Naive thymus-derived CD8-positive, alpha-beta T cell (primary cell): ENCODE measurements at places on chromosomes 6 and 20. TPM values are rescaled to one million over a fixed set of nuclear protein-coding genes. Genes with fewer than 3 reads are reported as not detected.

- no peak overlapping the region for H3K4me3 ChIP-seq
- DNase-seq = no peak
- no peaks in the 10 kb centered on the region for H3K36me3 ChIP-seq
- no peak overlapping the region for H3K27ac ChIP-seq
- no peaks in the 10 kb centered on the region for H3K27me3 ChIP-seq
- H3K4me1 ChIP-seq = no peaks in the 10 kb centered on the region
Measured at GRCh38 chr20:7383216-7383615, 557.0 kb downstream of the HAO1 start.

DNA sequence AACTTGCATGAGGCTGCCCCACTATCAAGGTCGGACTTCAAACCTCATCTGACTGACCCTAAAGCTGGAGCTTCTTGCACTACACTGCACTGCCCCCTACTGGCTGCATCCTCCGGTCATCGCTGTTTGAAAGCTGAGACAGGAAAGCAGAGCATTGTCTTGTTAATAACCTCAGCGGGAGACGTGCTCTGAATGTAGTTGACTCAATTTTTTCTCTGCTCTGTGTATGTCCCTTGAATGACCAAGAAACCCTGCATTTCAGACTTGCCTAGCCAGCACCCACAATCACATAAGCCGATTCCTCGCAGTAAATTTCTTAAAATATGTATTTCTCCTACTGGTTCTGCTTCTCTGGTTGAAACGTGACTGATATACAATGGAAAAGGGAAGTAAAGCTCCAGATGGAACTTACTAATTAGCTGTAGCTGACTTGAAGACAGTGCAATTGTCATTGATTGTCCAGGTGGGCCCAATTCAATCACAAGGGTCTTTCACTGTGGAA lies 27.8 kb downstream of the TCF21 start:
- H3K27me3 ChIP-seq = peaks cover 12% of the 10 kb centered on the region
- no peaks in the 10 kb centered on the region for H3K36me3 ChIP-seq
- no peak overlapping the region for H3K27ac ChIP-seq

DNA sequence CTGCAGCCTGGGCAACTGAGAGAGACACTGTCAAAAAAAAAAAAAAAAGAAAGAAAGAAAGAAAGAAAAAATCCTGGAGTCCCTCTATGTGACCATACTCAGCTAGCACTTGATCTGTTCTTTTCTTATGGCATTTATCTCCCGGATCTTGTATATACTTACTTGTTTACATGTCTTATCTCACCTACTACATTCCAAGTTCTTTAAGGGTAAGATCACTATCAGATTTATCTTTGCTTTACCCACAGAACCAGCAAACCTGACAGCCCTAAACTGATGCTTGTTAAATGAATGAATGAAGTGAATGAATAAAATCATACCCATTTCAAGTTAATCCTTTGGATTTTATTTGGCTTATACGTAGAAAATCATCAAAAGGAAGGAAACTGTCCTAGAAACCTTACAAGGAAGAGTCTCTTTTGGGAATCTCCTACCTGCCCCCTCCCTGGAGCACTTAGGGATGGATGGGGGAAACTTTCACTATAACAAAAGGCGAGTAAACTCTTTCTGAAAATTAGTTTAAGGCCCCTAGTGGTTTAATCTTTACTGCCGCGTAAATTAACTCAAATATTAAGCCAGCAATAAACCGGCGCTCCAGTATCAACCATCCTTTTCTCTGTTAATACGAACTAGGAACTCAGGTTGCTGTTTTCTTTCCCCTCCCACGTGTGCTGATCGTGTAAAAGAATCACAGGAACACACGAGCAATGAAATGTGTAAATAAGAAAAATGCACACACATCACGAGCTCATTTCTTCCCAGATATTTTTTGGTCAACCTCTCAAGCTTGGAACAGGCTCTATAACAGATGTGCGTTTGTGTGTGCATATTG lies 1.3 kb upstream of the UTRN start:
- peak overlapping the region; percentile 95 for H3K4me3 ChIP-seq
- peaks cover 15% of the 10 kb centered on the region for H3K4me1 ChIP-seq
- no peak overlapping the region for H3K27ac ChIP-seq
- H3K27me3 ChIP-seq = peaks cover 9% of the 10 kb centered on the region
- H3K36me3 ChIP-seq = no peaks in the 10 kb centered on the region

GRCh38 chr6:52253494-52253893 lies 9.2 kb upstream of the IL17F start:
- H3K36me3 ChIP-seq = no peaks in the 10 kb centered on the region
- no peak overlapping the region for H3K4me3 ChIP-seq
- no peaks in the 10 kb centered on the region for H3K4me1 ChIP-seq

- no peak for DNase-seq
- no peaks in the 10 kb centered on the region for H3K4me1 ChIP-seq
- no peak overlapping the region for H3K27ac ChIP-seq
- H3K36me3 ChIP-seq = peaks cover 2% of the 10 kb centered on the region
- peaks cover 14% of the 10 kb centered on the region for H3K27me3 ChIP-seq
Measured at GRCh38 chr20:46657618-46658017, 6.4 kb upstream of the SLC13A3 start.

- H3K27me3 ChIP-seq = peaks cover 34% of the 10 kb centered on the region
- no peak for DNase-seq
- H3K36me3 ChIP-seq = no peaks in the 10 kb centered on the region
- no peak overlapping the region for H3K4me3 ChIP-seq
- no peak overlapping the region for H3K27ac ChIP-seq
Measured at GRCh38 chr6:6709106-6709505, 120.6 kb downstream of the LY86 start.

GRCh38 chr20:14800707-14801425 lies 463.5 kb upstream of the FLRT3 start:
- no peak for DNase-seq
- H3K27me3 ChIP-seq = peaks cover 2% of the 10 kb centered on the region
- no peak overlapping the region for H3K27ac ChIP-seq
- H3K4me1 ChIP-seq = no peaks in the 10 kb centered on the region
- H3K4me3 ChIP-seq = no peak overlapping the region
- no peaks in the 10 kb centered on the region for H3K36me3 ChIP-seq

- H3K36me3 ChIP-seq = no peaks in the 10 kb centered on the region
- H3K4me3 ChIP-seq = no peak overlapping the region
- H3K27me3 ChIP-seq = no peaks in the 10 kb centered on the region
- peaks cover 10% of the 10 kb centered on the region for H3K4me1 ChIP-seq
- no peak overlapping the region for H3K27ac ChIP-seq
- no peak for DNase-seq
Measured at GRCh38 chr6:135640449-135641111, 143.0 kb upstream of the AHI1 start.

DNA sequence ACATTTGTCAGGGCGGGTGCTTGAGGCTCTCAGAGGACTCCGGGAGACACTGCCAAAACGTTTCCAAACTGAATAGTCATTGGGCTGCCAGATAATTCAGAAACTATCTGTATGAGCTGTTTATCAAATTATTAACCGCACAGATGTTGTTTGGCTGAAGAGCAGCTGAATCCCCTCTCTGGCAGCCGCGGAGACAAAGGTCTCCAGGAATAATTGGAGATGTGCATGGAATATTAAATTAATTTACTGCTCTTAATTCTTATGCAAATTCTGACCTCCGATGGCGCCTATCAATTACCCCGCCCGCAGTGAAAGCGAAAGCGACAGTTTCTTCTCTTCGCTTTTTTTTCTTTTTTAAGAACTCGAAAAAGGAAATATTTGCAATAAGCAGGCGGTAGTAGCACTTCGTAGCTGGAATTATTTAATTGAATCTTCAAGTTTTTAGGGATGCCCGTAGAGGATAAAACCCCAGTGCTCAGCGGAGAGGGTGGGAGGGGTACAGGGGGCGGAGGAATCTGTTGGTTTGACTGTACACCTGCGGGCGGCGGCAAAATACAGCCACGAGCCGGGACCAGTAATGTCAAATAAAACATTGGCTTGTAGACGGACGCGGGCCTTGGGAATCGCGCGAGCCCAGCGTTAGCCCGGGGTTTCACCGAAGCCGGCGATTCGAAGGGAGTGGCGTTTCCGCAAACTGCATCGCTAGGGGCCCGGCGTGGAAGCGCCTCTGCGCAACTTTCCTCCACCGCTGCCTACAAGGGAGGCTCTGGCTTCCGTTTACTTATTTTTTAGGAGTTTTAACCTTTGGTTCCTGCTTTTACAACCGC lies 6.2 kb downstream of the LINC00237 start:
- H3K36me3 ChIP-seq = no peaks in the 10 kb centered on the region
- H3K27ac ChIP-seq = no peak overlapping the region
- H3K4me1 ChIP-seq = peaks cover 14% of the 10 kb centered on the region
- peak; percentile 45 for DNase-seq

- H3K27me3 ChIP-seq = peaks cover 27% of the 10 kb centered on the region
- peaks cover 8% of the 10 kb centered on the region for H3K36me3 ChIP-seq
- no peak for DNase-seq
- H3K4me3 ChIP-seq = no peak overlapping the region
- H3K27ac ChIP-seq = no peak overlapping the region
Measured at GRCh38 chr6:27111743-27112142, 135.8 kb upstream of the PRSS16 start.

GRCh38 chr6:160766989-160767646 lies 65.1 kb downstream of the PLG start:
- peaks cover 28% of the 10 kb centered on the region for H3K27me3 ChIP-seq
- peak; percentile 32 for DNase-seq
- H3K4me3 ChIP-seq = peak overlapping the region; percentile 73
- no peak overlapping the region for H3K27ac ChIP-seq
- peaks cover 5% of the 10 kb centered on the region for H3K4me1 ChIP-seq
- no peaks in the 10 kb centered on the region for H3K36me3 ChIP-seq

- H3K4me1 ChIP-seq = peaks cover 39% of the 10 kb centered on the region
- peaks cover 22% of the 10 kb centered on the region for H3K27me3 ChIP-seq
- no peaks in the 10 kb centered on the region for H3K36me3 ChIP-seq
- no peak for DNase-seq
- no peak overlapping the region for H3K27ac ChIP-seq
Measured at GRCh38 chr6:105645156-105645555, 242.3 kb upstream of the PREP start.

GRCh38 chr6:150590446-150590845 lies 9.2 kb upstream of the PLEKHG1 start:
- no peak overlapping the region for H3K4me3 ChIP-seq
- H3K27ac ChIP-seq = no peak overlapping the region
- no peak for DNase-seq
- H3K4me1 ChIP-seq = no peaks in the 10 kb centered on the region
- peaks cover 12% of the 10 kb centered on the region for H3K27me3 ChIP-seq

UNC93A gene
- not detected for total RNA-seq

AKAP12 gene
- not detected for total RNA-seq

RFX6 gene
- total RNA-seq = not detected

SYTL3 gene
- 11.1 TPM for total RNA-seq

FOXS1 gene
- total RNA-seq = not detected
